ENCODE measurements at places on chromosomes 1 and 21.

GRCh38 chr1:98059620-98060019, 138.8 kb upstream of the DPYD start:
- no peak for DNase-seq

- no peak for DNase-seq
Observed at GRCh38 chr1:234997201-234997895, 131.3 kb downstream of the TOMM20 start.

DNA sequence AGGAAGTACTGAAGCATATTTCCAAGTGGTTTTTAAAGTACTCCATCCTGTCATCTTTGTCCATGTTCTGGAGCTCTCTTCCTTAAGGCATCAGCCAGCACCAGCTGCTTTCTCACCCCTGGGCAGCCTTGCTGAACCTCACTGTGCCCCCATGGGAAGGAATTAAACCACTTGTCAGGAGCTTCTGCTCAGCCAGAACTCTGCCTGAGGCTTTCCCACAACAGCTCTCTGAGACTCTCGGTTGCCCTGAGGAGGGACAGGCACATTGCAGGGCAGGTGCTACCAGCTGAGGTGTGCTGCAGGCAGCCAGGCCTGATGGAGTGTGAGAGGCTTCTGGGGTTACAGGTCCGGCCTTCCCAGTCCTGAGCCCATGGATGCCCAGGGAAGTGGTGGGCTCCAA, 30.9 kb downstream of the FAM163A start:
- DNase-seq, result no peak

- no peak for DNase-seq
Observed at GRCh38 chr1:26581287-26581651, 51.7 kb downstream of the RPS6KA1 start.

DNA sequence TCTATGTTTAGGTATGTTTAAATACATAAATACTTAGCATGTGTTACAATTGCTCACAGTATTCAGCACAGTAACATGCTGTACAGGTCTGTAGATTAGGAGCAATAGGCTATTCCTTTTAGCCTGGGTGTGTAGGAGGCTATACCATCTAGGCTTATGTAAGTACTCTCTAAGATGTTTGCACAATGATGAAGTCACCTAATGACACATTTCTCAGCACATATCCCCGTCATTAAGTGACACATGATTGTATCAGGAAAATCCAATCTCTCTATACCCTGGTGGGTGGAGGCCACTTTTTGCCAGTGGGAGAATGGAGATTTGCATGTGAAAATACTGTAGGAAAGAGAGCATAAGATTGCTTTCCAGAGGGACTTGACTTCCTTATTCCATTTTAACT, 5.5 kb upstream of the TEDDM1 start:
- no peak for DNase-seq

DNA sequence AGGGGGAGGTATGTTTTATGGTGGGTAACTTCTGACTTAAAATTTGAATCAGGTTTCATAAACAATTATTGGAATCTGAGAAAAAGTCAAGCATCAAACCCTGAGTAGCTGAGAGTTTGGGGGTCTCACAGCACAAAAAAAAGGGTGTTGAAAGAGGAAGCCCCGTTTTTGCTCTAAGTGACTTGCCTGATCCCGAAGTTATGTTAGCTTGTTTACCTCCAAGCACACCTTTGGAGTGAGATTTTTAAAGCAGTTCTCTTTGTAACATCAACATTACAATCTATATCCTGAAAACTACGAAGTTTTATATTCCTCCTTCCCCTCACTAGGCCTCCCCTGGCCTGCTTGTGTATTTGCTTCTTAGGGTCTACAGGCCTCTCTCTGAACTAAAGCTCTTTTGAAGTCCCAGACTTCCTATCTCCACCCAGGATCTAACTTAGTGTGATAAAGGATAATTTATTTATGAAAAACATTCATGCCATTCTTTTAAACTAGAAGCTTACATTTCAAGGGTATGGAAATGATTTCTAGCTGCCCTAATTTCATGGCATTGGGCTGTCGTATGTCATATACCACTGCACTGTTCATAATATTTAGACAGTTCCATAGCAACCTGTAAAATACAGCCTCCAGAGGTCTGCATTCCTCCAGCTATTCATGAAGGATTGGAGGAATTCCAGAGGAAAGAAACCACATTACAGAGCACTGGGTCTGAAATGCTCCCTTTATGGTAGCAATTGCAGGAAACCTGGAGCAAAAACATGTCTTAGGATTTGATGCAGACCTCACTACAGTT, 36.1 kb upstream of the RGS1 start:
- DNase-seq, result no peak

DNA sequence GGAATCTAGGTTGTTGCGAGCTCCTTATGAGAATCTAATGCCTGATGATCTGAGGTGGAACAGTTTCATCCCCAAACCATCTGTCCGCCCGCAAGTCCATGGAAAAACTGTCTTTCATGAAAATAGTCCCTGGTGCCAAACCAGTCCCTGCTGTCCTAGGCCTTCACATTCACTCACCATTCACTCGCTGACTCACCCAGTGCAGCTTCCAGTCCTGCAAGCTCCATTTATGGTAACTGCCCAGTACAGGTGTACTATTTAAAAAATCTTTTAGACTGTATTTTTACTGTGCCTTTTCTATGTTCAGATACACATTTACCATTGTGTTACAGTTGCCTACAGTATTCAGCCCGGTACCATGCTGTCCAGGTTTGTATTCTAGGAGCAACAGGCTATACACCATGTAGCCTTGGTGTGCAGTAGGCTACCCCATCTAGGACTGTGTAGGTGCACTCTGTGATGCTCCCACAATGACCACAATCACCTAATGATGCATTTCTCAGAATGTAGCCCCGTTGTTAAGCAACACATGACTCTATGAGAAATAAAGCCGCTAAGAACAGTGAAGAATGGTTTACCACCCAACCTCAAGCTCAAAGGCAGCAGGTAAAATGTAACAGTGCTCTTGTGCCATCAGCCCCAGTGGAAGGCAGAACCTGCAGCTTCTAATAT, 2.4 kb downstream of the ECHDC2 start:
- no peak for DNase-seq

GRCh38 chr21:46347791-46348381, 23.9 kb downstream of the PCNT start:
- DNase-seq, result no peak

DNA sequence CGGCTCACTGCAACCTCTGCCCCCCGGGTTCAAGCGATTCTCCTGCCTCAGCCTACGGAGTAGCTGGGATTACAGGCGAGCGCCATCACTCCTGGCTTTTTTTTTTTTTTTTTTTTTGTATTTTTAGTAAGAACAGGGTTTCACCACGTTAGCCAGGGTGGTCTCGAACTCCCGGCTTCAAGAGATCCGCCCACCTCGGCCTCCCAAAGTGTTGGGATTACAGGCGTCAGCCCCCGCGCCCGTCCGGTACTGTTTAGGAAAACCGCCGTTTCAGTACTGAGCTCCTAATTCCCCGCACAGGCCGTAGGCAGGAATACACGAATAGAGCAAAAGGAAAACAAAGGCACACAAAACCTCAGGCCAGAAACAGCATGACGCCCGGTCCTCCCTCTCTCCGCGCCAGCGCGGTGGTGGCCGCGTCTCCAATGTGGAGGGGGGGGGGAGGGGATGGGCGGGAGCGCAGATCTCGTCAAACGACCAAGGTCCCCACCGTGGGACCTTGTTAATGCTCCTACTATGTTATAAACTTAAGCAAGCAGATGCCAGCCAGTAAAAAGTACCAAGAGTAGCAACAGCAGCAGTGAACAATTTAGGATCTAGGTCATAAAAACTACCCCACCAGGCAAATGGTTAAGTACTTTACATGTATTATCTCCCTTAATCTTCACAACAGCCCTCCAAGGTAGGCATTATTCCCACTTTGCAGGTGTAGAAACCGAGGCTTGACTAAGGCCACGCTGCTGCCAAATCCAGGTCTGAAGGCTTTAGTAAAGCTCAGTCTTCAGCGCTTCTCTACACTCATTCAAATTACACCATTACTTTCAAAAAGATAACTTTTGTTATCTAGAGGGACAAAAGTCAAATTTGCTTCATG, 648 bp upstream of the ADAR start:
- DNase-seq, result peak; percentile 27

GRCh38 chr1:57192222-57192621, 226.4 kb upstream of the C8B start:
- DNase-seq, result no peak

DNA sequence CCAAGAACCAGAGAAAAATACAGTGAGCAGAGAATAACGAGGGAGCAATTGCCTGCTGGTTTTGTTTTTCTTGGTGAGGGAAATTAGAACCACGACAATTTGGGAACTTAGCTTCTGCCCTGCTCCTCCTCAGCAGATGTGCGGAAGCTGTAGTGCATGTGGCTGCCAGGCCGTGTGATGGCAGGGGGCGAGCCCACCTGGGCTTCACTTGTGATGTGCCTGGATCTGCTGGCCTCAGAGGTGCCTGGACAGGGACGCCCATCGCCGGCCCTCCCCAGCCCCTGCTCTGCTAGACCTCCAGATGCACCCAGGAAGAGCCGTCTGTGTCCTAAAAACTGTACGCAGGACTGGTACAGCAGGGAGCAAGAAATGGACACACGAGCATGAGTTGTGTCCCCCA, 28.5 kb upstream of the C1orf174 start:
- no peak for DNase-seq

- DNase-seq, result peak; percentile 62
Observed at GRCh38 chr1:66242646-66243547, 291.1 kb upstream of the SGIP1 start.

- no peak for DNase-seq
Observed at GRCh38 chr1:8794605-8795004, 22.8 kb downstream of the RERE start.

GRCh38 chr1:89620664-89621063, 12.3 kb upstream of the LRRC8C start:
- no peak for DNase-seq

DNA sequence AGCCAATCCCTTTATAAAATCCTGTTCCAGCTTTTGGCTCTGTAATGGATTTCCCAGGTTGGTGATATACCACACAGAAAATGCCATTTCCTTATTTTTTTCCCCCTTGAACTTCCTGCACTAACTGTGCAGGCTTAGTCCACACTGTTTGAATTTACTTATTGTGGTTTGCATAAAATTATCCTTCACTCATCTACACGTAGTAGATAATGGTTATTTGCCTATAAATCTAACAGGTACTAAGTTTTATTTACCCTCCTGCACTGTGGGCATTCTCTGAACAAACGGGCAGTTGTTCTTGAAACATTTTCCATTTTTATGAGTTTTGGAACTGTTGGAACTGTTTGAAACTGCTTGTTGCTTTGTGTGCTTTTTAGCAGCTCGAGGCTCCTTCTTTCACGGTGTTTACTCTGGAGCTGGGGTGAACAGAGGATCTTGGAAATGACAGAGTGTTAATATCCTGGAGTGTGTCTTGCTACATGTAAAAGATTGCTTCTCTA, 23.0 kb upstream of the KIFAP3 start:
- no peak for DNase-seq

DNA sequence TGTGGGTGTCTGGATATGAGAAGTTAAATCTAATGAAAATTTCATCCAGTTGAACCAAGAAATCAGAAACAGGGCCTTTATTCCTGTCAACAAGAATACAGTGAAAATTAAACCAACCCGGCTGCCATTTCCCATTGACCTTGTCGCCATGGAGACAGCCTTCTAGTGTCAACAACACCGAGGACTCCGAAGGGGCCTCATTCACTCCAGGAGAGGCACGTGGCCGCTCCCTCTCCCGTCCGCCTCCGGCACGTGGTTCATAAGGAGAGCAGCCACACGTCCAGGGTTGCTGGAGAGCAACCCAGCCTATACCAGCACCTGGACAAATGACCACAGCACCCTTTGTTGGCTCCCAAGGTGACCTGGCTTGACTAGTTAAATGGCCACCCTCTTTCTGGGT, 120.3 kb upstream of the VAMP3 start:
- no peak for DNase-seq

DNA sequence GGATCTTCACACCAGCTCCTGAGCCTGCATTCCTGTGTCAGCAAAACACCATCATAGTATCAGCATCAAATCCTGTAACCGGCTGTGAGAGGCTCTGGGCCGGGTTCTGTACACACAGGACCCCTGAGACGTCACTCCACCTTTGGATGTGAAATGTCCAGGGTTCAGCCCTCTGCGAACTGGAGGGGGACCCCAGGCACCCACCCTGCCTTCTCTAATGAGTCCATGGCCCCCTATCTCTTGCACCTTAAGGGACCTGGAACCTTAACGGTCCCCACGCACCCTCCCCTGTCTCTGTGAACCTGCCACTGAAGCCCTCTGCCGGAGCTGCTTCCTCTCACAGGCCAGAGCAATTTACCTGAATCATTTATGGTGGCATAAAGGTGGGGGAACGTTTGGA, 257.8 kb downstream of the NPHP4 start:
- no peak for DNase-seq

DNA sequence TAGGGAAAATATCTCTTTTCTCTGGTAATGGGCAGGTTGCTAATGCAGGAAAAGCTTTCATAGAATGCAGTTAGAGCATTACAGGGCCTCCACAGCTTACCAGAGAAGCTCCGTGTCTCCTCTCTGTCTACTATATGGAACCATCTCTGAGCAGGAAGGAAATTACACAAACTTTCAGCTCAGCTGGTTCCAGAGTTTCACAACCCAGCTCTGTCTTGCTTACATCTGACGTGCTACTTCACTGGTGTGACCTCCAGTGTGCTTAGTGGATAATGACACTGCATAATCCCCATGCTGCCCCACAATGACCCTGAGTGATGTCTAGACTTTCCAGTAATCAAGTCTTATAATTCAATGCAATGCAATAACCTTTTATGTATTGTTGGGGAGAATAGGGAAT, 4.3 kb upstream of the FGGY start:
- no peak for DNase-seq

Measured in activated CD4-positive, alpha-beta T cell treated with anti-CD3 and anti-CD28 coated beads for 1 hour (primary cell).